RPMI8226 (cell line): ENCODE measurements at places on chromosomes 16 and 17.

DNA sequence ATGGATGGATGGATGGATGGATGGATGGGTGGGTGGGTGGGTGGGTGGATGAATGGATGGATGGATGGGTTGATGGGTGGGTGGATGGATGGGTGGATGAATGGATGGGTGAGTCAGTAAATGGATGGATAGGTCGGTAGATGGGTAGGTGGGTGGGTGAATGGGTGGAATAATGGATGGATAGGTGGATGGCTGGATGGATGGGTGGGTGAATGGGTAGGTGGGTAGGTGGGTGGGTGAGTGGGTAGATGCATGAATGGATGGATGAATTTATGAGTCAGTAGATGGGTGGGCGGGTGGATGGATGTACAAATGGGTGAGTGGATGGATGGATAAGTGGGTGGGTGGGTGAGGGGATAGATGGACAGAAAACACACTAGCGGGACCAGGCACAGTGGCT, 4.9 kb downstream of the ZG16B start:
- no peak for DNase-seq

- no peak for DNase-seq
Measured at GRCh38 chr16:67336648-67337047, 10.0 kb downstream of the LRRC36 start.

DNA sequence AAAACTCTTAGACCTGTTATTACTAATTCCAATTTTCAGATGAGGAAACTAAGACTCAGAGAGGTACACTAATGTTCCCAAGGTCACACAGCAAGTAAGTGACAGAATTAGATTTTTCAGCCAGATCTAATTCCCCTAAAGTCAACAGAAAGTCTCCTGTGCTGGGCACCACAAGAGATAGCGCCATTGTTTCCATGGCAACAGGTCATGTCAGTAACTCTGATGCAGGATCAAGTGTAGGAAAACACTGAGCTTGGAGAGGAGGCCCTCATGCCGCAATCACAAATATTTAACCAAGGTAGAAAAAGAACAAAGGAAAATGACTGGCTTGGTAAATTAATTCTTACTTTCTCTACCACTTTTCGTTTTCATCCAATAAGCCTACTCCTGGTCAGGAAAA, 166.0 kb upstream of the CDH13 start:
- DNase-seq: no peak

- no peak for DNase-seq
Measured at GRCh38 chr17:39965017-39965699, 2.4 kb downstream of the GSDMA start.

- no peak for DNase-seq
Measured at GRCh38 chr16:81494434-81494806, 49.8 kb downstream of the CMIP start.
